ENCODE measurements at places on chromosomes 7 and 10. TPM values are rescaled to one million over a fixed set of nuclear protein-coding genes. Genes with fewer than 3 reads are reported as not detected.

Gene AKR1C1
- total RNA-seq, result 51.5 TPM

Gene HTR5A
- total RNA-seq, result not detected

Gene TDRD1
- total RNA-seq, result 0.85 TPM

Gene NKX1-2
- total RNA-seq, result not detected

Gene CARD11
- total RNA-seq, result 0.74 TPM

Gene COL1A2
- 237 TPM for total RNA-seq

Gene CCDC7
- total RNA-seq, result 38.7 TPM

Gene OR6B1
- total RNA-seq, result not detected

Gene AKR1D1
- not detected for total RNA-seq

Gene NPY
- total RNA-seq, result not detected

Gene MGAM2
- 0.11 TPM for total RNA-seq

Gene FAM131B
- 0.21 TPM for total RNA-seq

Gene ENO4
- total RNA-seq, result 0.29 TPM

Gene DPYSL4
- total RNA-seq, result 13.8 TPM

Gene CUL1
- total RNA-seq, result 52.8 TPM

Gene LAMB1
- total RNA-seq, result 44.6 TPM

All from right cardiac atrium (tissue), 5 donors.